HCT116 (cell line): ENCODE measurements at places on chromosomes 5 and 9. TPM values are rescaled to one million over a fixed set of nuclear protein-coding genes. Genes with fewer than 3 reads are reported as not detected.

The KCNIP1 gene
- not detected for total RNA-seq

DNA sequence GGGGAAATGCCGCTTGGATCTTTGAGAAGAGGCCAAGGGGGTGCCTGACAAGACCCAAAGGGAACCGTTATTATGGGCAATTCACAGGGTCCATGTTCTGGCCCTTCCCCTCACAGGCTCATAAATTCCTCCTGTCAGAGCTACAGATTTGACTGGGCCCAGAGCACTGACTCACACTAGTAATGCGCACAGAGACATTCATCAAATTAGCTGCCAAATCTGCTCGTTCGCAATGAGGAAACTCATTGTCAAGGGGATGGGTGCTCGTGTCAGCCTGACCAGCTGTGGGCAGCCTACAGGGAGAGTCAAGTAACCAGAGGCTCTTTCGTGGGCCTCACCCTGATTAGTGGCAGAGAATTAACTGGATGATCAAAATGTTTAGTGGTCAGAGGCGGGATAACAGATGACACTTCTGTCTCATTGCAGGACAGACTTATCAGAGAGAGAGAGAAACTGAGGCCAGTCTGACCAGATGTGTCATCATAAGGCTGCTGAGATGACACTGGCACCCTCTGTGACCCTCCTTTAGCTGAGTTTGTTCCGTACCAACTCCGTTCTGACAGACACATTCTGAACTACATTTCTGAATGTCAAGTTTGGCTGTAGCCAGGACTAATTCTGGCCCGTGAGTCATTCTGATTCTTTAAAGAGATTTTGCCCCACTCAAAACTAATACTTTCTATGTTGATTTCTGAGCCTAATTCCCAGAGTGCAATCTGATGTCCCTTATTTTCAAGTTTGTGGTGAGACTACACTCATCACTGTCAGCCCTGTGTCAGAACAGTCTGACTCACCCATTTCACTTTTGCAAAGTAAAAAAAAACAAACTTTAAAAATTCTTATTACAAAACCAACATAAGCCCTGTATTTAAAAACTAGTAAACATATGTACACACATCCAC is 377.1 kb downstream of the ACTL7B start:
- no peak for DNase-seq

- DNase-seq = no peak
Measured at GRCh38 chr5:181170996-181171395, 23.6 kb downstream of the OR2V2 start.

GRCh38 chr5:10455277-10455670 is 13.6 kb downstream of the ROPN1L start:
- DNase-seq = no peak

DNA sequence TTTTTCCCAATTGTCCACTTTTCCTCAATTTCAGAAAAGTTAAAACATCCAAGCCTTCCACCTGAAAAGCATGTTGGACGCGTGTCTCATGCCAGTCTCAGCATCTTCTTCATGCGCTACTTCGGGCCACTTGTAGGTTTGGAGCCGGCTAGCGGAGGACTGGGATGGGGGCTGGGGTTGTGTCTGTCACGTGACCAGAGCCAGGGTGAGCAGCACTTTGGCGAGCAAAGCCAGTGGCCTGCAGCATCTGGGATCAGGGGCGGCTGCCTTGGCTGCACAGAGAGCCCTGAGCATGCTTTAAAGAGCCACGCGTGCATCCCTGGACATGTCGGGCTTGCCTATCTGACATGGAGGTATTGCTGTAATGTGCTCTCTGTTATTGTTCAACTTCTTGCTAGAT is 41.2 kb downstream of the SLC6A3 start:
- no peak for DNase-seq

- DNase-seq = no peak
Measured at GRCh38 chr9:107667231-107668070, 177.9 kb upstream of the KLF4 start.

GRCh38 chr9:83116026-83116425 is 53.1 kb upstream of the RASEF start:
- no peak for DNase-seq
